ENCODE measurements at places on chromosomes 4 and X.
A peak's percentile ranks its signal among the peaks of the same experiment; 100 is the strongest.

- no peak for DNase-seq
Observed at GRCh38 chr4:128565054-128565453, 244.4 kb upstream of the JADE1 start.

DNA sequence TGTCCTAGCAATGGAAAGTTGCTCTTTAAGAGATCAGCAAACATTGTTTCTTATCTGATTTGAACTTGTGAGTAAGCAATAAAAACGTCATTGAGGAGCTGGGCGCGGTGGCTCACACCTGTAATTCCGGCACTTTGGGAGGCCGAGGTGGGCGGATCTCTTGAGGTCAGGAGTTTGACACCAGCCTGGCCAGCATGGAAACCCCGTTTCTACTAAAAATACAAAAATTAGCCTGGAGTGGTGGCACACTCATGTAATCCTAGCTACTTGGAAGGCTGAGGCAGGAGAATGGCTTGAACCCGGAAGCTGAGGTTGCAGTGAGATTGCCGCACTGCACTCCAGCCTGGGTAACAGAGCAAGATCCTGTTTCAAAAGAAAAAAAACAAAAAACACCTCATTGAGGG lies 11.2 kb upstream of the PLAC8 start:
- no peak for DNase-seq

GRCh38 chr4:145061318-145061920 lies 36.6 kb downstream of the ANAPC10 start:
- DNase-seq: peak; percentile 53

- peak; percentile 17 for DNase-seq
Observed at GRCh38 chrX:39550795-39551361, 546.9 kb downstream of the BCOR start.

- DNase-seq: peak; percentile 78
Observed at GRCh38 chrX:43958529-43958928, 14.7 kb downstream of the NDP start.

GRCh38 chr4:107993969-107994368 lies 4.3 kb downstream of the HADH start:
- DNase-seq: no peak

DNA sequence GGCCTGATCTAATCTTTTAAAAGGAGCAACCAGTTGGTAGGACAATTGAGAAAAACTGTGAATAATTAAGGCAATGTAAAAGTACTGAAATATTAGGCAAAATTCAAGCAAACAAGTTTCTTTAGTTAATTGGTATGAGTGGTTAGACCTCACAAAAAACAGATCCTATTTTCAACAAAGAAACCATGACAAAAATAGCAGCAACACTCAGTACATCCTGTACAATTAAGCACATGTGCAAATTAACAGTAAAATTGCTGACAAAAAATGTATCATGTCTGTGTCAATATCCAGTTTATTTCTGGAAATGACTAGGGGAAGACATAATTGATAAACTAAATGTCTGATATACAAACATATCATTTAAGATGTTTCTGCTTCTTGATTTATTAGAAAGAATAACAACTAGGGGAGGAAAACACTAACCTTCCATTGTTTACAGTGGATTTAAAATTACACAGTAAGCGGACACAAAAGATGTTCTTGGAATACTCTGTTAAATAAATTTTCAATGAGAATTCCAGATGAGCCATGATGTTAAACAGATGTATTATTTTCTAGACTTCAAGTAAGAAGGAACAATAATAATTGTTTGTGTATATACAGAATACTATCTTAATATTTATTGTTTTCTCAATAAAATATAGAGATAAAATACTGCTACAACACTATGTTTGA lies 638.9 kb downstream of the SPRY1 start:
- no peak for DNase-seq

All from fibroblast of skin of right quadriceps (primary cell).